ENCODE measurements at places on chromosomes 2 and 18.

DNA sequence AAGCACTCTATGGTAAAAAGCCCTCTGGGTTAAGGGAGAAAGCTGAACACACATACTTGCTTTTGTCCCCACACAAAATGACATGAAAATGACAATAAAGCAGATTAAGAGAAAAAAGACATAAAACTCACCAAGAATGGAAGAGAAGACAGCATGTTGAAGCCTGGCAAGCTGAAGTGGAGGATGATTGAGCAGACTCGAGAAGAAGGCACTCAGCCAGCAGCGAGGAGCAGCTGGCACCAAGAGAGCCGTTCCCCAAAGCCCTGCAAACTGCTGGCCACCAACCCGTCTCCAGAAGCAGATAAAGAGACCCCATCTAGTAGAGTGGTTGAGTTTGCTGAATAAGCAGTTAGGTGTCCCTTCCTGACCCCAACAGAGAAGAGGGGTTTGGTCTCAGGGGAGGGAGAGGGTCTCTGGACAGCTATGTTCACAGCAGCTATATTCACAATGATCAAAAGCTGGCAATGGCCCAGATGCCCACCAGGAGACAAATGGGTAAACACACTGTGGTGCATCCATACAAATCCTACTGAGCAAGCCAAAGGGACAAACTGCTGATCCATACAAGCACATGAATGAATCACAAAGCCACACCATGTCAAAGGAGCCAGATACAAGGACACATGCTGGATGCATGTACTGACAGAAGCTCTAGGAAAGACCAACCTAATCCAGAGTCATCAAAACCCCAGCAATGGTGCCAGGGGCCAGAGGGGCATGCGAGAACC lies 36.9 kb downstream of the FAM168B start:
- DNase-seq = no peak

- no peak for DNase-seq
Measured at GRCh38 chr18:1604751-1605150, 700.1 kb downstream of the ADCYAP1 start.

GRCh38 chr18:8365528-8365927 lies 243.7 kb upstream of the RAB12 start:
- DNase-seq = no peak

GRCh38 chr18:78996741-78997490 lies 17.3 kb downstream of the SALL3 start:
- no peak for DNase-seq

- no peak for DNase-seq
Measured at GRCh38 chr2:6913415-6914157, 3.6 kb upstream of the RNF144A start.

DNA sequence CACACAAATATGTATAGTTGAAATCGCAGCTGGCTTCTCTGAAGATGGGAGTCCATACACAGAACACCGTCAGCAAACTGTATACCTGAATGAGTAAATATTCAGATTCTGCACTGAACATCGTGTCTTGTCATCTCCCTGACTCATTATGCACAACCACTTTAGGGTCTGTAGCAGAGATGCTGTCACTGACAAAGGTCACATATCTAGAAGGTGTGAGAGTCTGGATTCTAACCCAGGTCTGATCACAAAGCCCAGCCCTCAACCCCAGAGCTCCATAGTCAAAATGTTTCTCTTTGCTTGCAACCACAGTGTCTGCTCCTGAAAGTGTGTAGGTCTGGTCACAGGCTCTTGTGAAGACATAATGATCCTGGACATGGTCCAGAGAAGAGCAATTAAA lies 78.3 kb upstream of the PAX8 start:
- DNase-seq = no peak

GRCh38 chr2:4445821-4446220 lies 742.4 kb downstream of the DCDC2C start:
- peak; percentile 2 for DNase-seq

- DNase-seq = no peak
Measured at GRCh38 chr2:70896765-70897202, 38.9 kb upstream of the ATP6V1B1 start.

DNA sequence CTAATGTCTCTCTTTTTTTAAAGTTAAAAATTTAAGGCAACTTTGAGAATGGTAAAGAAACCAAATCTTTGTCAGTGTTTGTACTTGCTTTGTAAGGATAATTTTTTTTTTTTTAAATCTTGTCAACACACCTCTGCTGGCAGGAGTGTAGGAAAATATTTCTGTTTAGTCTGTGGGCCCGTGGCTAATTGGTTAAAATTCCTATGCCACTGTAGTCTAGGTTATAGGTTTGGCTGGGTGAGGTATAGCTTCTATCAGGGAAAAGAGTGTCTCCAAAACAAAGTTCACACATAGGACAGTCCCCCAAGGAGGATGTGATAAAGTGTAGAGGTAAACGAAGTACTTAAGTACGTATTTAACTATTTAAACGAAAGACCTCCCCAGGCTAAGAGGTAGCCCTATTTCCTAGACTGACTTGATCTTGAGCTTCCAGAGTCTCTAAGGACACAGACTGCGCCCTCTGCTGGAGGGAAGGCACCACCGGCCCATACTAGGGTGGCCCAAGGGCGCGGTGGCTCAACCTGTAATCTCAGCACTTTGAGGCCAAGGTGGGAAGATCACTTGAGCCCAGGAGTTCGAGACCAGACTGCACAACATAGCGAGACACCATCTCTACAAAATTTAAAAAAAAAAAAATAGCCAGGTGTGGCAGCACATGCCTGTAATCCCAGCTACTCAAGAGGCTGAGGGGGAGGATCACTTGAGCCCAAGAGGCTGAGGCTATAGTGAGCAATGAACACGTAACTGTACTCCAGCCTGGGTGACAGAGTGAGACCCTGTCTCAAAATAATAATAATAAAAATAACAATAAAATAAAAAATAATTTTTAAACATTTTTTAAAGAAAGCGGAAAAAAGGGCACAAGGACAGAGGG lies 8.9 kb downstream of the TEX44 start:
- DNase-seq = peak; percentile 90

- DNase-seq = peak; percentile 33
Measured at GRCh38 chr18:1050012-1050657, 145.5 kb downstream of the ADCYAP1 start.

GRCh38 chr2:241373446-241373845 lies 17.4 kb downstream of the FARP2 start:
- DNase-seq = peak; percentile 93

DNA sequence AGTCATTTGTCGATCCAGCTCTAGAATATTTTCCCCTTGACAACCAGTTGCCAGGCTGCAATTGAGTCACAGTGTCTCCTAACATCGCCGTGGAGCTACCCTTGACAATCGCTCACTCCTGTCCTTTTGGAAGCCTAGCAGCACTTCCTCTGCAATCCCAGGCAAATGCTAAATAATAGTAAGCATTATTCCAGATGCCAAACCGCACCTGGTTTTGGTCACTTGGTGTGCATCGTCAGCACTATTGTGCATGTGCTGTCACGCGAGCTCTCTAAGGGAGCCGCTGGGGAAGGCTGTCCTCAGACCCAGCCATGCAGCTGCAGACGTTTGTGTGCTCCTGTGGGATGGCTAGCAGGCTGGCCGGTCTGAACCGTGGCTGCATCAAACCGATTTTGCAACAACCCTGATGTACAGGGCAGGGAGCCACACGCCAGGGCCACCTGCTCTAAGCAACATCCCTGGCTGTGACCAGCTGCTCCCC lies 549.5 kb upstream of the ID2 start:
- DNase-seq = peak; percentile 1

Data from DMS53 (cell line).